Cerebellum (tissue), 4 donors: ENCODE measurements at places on chromosomes 7 and 10. TPM values are rescaled to one million over a fixed set of nuclear protein-coding genes. Genes with fewer than 3 reads are reported as not detected.

- peak; percentile 44 for DNase-seq
Observed at GRCh38 chr10:24722676-24723385, 856 bp downstream of the ARHGAP21 start.

GRCh38 chr7:143936087-143937009 lies 1.3 kb downstream of the OR2F2 start:
- no peak for DNase-seq

- DNase-seq = no peak
Observed at GRCh38 chr7:50353201-50353600, 48.7 kb downstream of the IKZF1 start.

GRCh38 chr10:95896071-95896850 lies 11.5 kb upstream of the CC2D2B start:
- no peak for DNase-seq

- no peak for DNase-seq
Observed at GRCh38 chr10:95755511-95756004, 405 bp upstream of the ENTPD1 start.

DNA sequence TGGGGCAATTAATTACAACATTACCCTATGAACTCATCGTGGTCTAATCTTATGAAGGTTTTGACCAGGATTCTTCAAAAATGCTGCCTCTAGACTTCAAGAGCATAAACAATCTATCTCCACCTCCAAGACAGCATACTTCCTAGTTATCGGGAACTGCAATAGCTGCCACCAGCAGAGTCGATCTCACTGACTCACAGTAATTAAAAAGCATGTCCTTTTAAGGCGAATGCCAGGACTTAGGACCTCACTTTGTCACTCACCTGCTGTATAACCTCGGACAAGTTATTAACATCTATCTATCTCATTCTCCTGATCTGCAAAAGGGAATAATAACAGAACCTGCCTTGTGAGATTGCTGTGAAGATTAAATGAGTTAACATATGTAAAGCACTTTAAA lies 666.0 kb upstream of the COBL start:
- no peak for DNase-seq

- DNase-seq = no peak
Observed at GRCh38 chr10:93758891-93759410, 1.2 kb downstream of the LGI1 start.

DNA sequence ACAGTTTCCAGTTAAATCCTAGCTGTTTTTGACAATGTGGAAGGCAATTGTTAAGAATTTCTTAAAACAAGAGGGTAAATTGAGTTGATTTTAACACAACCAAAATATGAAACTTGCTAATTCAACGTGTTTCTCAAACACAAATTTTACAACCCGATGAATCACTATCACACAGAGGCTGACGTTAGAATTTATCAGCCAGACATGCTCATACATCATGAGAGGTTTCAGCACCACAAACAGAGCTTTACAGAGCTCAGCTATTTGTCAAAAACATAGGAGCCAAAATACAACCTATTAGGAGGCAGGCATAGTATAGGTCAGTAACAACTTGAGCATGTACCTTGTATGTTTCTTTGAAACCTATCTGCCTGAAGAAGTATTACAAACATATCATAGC lies 36.1 kb downstream of the LRRN3 start:
- no peak for DNase-seq

GRCh38 chr10:86269332-86269731 lies 97.3 kb downstream of the GRID1 start:
- no peak for DNase-seq

GRCh38 chr10:11472158-11472753 lies 139.2 kb downstream of the USP6NL start:
- DNase-seq = peak; percentile 64

DNA sequence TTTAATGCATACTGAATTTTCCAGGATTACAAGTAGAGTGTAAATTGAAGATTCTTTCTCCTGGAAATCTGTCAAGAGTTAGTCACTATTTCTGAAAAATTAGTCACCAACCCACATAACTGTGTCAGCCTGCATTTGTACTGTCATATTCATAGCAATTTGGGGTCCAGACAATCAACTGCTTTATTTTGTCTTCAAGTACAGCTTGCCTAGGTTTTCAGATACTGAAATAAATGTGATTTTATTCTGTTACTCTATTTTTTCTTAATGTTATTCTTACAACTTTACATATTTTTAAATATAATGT lies 55.1 kb downstream of the CUBN start:
- no peak for DNase-seq

GRCh38 chr10:89175816-89176215 lies 31.3 kb downstream of the CH25H start:
- no peak for DNase-seq

DNA sequence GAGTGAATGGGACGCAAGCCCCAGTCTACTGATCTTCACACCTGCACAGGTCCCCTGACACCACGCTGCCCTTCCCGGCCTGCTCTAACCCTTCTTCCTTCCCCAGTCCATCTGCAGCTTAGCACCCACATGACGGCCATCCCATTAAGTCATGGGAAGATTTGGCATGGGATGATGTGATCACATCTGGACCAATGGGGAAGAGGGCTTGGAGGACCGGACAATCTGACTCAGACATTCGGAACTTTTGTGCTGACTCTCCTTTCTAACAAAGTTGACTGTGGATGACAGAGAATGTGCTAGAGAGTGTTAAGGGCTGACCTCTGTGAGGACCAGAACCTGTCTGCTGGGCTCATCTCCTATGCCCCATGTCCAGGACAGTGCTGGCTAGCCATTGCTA lies 15.6 kb downstream of the CXCL12 start:
- DNase-seq = no peak

DNA sequence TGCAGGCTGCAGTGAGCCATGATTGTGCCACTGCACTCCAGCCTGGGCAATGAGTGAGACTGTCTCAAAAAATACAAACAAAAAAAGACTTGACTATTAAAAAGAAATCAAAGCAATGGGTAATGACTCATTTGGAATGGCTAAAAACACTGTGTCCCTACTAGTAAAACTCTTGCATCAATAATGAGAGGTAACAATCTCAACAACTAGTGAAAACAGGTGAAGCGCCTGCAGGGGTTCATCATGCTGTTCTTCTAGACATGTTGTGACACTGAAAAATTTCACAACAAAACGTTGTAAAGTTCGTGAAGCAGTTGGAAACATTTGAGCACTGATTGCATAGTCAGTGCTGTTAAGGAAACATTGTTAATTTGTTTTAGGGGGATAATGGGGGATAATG lies 26.9 kb upstream of the SLC29A4 start:
- DNase-seq = no peak

- no peak for DNase-seq
Observed at GRCh38 chr10:43901744-43902504, 253.2 kb upstream of the ZNF32 start.

DNA sequence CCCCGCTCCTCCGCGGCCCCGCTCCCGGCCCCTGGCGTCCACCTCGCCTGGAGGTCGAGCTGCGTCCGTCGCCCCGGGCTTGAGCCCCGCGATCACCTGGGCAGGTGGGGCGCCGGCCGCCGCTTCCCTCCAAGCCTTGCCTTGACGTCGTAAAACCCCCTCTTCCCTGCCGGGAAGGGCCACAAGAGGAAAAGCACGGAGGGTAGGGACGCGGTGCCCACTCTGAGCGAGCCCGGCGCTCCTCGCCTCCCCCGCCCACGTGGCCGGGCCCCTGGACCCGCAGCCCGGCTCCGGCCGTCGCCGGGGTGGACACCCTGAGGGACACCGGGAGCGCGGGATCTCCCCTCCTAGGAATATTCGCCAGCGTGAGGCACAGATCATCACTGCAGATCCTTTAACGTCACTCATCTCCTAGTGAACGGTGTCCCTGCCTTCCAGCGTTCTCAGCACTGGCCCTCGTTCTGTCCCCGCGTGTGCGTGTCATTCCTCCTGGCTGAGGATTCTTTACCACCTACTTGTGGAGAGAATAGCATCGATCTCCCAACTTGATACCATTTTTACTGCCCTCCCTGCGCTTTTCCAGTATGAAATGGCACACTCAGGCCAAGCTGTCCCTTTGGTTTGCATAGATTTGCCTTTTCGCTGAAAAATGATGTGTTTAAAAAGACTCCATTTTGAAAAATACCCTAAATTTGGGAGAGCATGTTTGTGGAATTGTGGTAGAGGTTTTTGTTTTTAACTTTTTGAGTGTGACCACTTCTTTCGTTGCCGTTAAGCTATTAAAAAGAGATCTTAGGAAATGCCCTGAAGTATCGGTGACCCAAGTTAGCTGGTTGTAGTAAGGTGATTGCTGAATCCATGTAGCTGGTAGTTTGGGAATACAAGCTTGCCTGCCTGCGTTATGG lies 649 bp downstream of the ACTR3B start:
- DNase-seq = peak; percentile 49

DNA sequence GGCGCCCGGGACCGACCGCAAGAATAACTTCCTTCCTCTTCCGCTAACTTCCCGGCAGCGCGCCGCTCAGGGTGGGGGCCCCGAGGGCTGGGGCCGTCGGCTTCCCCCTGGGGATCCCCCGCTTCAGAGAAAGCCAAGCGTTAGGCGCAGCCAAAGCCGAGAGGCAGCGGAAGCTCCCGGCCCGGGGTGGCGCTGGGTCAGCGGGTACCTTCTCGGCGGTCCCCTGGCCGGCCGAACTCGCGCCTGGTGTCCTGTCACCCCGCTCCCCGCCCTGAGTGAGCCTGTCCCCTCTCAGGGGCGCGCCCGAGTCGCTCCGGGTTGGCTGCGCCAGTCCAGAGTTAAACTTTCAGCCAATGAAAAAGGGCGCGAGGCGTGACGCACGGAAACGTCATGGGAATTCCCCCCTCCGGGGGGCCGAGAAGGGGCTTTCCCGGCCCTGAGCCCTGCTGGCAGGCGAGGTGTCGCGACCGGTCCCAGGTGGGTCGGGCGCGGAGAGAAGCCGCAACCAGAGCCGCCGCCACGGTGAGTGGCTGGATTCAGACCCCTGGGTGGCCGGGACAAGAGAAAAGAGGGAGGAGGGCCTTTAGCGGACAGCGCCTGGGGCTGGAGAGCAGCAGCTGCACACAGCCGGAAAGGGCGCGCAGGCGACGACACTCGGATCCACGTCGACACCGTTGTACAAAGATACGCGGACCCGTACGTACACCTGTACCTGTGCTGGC lies 1.3 kb upstream of the NFKB2 start:
- peak; percentile 60 for DNase-seq

- DNase-seq = no peak
Observed at GRCh38 chr7:134767520-134768168, 11.8 kb upstream of the CALD1 start.

DNA sequence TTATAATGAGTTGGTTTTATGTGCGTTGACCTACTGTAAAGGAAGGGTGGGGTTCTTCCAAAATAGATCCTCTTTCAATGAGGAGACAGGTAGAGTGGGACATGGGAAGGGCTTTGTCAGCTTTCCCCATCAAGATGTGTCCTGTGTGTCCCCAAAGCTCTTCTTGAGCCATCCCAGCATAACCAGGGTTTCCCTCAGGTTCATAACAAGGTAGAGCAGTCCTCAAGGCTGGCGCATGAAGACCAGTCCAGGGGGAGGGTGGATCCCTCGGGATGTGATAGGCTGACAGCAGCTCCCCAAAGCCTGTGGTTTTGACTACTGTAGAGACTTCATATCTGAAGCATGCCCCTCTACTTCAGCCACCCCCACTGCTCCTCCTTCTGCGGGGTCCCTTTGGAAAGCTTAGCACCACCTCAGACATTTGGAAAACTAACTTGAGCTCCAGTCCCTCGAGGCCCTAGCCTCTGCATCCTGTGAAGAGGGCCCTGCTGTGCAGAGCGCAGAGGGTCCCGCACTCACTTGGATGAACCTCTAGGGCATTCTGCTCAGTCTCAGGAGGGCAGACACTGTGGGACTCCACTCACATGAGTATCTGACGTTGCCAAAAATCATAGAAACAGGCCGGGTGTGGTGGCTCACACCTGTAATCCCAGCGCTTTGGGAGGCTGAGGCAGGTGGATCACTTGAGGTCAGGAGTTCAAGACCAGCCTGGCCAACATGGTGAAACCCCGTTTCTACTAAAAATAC lies 1.1 kb upstream of the GIMAP8 start:
- DNase-seq = no peak

- DNase-seq = no peak
Observed at GRCh38 chr10:78222096-78222790, 188.6 kb downstream of the RPS24 start.

GRCh38 chr10:35417795-35418194 lies 81.5 kb downstream of the CCNY start:
- no peak for DNase-seq

DNA sequence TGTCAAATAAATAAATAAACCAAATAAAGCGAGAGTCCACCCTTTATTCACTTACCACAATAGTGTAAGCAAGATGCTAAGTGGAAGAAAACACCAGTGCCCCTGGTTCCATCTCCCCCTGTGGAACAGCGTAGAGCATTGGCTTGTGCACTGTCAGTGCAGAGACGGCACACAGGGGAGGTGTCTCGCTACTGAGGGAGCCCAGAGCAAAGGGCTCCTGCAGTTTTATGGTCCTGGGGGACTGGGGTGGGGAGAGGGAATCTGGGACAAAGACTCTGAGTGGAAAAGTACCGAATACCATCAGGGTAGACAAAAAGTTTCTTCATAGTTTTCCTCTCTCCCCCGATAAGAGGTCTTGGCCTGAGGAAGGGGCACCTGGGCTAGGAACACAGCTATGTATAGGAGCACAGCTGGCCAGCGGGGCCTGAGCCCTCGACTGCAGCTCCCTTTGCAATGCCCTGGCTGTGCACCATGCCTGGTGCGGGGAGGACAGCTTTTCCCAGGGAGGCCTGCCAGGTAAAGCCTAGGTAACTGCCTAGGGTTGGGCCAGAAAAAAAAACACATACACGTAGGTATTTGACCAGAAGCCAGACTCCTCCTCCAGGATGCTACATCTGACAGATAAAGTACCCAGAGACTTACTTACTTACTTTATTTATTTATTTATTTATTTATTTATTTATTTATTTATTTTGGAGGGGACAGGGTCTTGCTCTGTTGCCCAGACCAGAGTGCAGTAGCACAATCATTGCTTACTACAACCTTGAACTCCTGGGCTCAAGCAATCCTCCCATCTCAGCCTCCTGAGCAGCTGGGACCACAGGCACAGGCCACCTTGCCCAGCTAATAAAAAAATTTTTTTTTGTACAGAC lies 88.8 kb upstream of the KIF5B start:
- no peak for DNase-seq

GRCh38 chr10:128914681-128915080 lies 552.4 kb upstream of the MGMT start:
- DNase-seq = peak; percentile 19

GRCh38 chr7:26619348-26619984 lies 244.9 kb downstream of the SKAP2 start:
- DNase-seq = no peak

DNA sequence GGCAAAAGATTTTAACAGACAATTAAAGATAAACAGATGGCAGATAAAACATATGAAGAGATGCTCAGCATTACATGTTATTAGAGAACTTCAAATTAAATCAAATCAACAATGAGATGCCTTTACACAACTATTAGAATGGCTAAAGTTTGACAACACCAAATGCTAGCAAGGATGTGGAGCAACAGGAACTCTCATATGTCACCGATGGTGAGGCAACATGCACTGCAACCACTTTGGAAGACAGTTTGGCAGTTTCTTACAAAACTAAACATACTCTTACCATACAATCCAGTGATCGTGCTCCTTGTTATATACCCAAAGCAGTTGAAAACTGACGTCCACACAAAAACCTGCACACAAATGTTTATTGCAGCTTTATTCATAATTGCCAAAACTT lies 13.7 kb upstream of the ATE1 start:
- DNase-seq = no peak

SBDS gene
- total RNA-seq = 32.6 TPM

TDRD1 gene
- 0.45 TPM for total RNA-seq

CFAP58 gene
- total RNA-seq = 0.45 TPM

MORN4 gene
- 19.6 TPM for total RNA-seq

RET gene
- total RNA-seq = 4.4 TPM

TEX36 gene
- total RNA-seq = not detected

CCZ1B gene
- 132 TPM for total RNA-seq

ZNF727 gene
- 0.18 TPM for total RNA-seq

C10orf67 gene
- 0.54 TPM for total RNA-seq

ERCC6 gene
- 44.9 TPM for total RNA-seq

VOPP1 gene
- total RNA-seq = 83.1 TPM
